ENCODE measurements at places on chromosomes 13 and 19.
A peak's percentile ranks its signal among the peaks of the same experiment; 100 is the strongest.

DNA sequence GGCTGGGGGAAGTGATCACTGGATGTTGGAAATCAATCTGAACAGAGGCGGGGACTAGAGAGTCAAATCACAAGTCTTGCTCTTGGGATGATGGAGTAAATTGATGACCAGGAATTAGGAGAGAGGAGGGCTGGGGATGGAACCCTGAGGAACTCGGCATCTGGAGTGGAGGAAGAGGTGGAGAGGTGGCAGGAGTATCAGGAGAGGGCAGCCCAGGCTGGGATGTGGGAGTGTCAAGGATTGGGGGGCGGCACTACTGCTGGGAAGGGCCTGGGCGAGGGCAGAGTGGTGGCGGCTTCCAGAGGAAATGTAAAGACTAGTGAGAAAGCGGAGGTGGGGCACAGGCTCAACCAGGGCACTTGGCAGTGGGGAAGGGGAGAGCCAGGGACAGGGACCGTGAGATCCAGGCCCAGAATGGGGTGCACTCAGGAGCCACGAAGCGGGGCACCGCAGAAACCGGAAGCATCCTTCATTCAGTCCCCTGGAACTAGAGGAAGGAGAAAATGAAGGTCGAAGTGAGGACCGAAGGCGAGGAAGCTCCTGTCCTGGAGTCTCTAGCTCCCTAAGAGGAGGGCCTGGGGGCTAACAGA, 81.2 kb upstream of the GPR183 start:
- no peak for DNase-seq

DNA sequence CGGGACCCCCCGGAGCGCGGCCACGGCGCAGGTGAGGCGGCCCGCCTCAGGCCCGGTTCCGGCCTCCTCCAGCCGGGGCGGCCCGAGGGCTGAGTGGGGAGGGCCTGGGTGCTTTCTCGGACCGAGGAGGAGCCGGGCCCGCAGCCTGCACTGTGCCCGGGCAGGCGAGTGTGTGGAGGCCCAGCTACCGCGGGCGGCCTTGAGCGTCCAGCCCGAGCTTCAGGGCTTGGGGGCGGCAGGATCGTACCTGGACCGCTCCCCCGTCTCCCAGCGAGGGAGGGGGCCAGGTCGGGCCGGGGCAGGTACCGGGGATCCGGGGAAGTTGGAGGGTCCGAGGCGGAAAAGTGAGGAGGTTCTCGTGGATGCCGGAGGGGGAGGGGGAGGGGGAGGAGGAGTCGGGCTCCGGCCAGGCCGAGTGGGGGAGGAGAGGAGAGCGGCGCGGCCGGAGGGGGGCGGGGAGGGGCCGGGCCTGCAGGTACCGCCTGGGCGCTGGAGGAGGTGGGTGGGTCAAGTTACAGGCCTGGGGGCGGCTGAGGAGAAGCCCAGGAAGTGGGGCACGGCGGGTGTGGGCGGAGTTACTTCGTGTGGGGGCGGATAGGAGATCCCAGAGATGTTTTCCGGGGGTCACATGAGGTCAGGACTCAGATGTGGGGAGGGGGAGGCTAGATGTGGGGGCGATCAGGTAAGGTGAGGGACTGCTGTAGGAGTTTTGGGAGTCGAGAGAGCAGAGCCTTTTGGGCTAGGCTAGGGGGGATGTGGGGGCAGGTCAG, 545 bp downstream of the NACC1 start:
- DNase-seq, result no peak

GRCh38 chr19:31372246-31372781, 23.1 kb upstream of the TSHZ3 start:
- DNase-seq, result no peak

DNA sequence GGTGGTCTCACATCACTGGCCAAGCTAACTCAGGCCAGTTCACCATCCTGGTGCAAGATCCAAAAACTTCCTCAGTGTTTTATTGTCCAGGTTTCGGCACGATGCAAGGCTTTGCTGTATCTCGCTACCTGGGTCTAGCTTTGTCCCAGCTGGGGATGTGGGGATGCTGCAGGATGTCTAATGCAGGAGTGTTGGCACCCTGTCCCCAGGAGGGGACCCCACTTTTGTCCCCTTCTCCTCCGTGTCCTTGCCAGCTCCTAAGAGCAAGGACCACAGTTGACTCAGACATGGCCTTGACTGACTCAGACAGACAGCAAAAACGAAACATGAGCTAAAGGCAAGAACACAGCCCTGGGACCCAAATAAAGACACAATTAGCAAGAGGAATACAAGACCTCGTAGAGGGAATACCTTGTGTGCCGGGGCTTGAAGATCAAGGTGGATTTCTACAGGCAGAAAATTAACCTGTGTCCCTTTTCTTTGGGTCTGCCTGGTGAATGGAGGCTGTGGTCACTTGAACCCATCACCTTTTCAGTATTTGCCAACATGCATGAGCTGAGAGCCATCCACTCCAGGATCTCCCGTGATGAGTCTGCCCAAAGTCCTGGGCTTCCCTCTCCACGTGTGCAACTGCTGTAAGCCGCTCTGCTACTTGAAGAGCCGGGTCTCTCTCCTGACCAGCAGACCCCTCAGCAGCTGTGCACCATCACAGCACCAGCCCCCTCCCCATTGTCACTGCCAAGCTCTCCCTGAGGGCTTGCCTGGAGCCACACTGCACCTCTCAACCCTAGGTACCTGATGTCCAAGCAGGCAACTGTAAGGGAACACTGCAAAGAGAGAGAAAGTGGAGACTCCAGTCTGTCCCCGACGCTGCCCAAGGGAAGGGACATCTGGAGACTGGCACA, 149.5 kb upstream of the ZNF507 start:
- DNase-seq, result no peak

DNA sequence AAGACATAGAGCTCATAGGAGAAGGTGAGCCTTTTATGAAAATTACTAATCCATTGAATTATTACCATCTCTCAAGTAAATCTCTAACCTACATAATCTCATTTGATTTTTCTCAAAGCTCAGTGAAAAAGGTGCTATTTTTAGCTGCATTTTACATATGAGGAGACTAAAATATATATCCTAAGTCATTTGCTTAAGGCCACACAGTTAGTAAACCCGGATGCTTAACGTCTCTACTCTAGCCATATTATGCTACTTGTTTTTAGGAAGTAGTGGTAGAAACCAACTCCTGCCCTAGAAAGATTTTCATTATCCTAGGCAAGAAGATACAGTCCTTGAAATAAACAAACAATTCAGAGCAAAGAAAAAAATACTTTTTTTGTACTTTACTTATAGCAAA, 108.9 kb downstream of the RBM26 start:
- DNase-seq, result no peak

DNA sequence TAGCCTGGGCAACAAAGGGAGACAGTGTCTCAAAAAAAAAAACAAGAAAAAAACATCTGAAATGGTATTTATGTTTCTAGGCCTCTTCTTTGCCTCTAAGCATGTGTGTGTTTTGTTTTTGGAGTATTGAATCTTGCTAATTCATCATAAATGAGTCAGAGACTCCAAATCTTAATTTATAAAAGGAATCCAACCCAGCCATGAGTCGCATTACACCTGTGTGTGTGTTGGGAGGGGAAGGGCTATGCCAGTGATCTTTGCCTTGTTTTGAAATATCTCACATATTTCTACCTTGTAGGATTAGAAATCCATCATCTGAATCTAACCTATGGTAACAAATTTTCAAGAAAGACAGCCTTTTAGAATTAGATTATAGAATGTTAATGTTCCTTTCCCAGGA, 4.0 kb downstream of the ZNF331 start:
- DNase-seq, result no peak

DNA sequence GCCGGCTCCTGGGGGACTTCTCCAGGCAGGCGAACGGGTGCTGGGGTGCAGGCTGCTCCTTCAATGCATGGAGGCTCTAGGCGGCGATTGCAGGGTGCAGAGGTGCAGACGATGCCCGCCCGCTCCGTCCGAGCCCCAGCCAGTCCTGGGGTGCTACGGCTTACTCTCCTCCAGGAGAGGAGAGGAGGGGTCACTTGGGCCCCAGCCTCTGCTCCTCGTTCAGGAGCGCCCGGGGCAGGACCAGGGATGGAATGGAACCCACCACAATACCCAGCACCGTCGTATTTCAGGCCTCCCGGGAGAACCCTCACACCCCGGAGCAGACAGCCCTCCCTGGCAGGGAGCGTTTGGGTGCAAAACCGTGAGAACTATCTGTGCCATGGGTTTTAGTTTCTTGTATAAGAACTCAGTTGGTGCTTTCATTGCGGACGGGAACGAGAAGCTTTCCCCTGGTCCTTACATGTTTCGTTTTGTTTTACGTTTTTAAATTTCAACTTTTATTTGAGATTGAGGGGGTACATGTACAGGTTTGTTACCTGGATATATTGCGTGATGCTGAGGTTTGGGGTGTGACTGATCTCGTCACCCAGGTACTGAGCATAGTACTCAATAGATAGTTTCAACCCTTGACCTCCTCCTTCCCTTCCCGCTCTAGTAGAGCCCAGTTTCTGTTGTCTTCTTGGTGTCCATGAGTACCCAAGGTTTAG, 46.8 kb downstream of the ARHGEF18 start:
- no peak for DNase-seq

- no peak for DNase-seq
These were observed 46.9 kb upstream of the ARGLU1 start for GRCh38 chr13:106614874-106615273.

GRCh38 chr19:10137751-10138682, 18.3 kb upstream of the EIF3G start:
- no peak for DNase-seq

DNA sequence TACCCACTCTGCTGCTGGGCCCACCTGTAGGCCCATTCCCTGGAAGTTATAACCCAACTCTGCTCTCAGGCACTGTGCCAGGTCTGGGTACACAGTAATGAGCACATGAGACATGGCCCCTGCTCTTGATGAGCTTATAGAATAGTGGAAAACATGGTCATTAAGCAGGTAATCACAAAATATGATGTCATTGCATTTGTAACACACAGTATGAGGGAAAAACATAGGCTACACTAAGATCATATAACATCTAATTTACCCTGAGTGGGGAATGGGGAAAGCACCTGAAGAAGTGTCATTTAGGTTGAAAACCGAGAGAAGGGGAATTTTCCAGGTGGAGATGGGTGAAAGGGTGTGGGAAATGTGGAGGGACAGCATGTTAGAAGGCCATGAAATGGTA, 3.9 kb upstream of the CNMD start:
- DNase-seq, result no peak

DNA sequence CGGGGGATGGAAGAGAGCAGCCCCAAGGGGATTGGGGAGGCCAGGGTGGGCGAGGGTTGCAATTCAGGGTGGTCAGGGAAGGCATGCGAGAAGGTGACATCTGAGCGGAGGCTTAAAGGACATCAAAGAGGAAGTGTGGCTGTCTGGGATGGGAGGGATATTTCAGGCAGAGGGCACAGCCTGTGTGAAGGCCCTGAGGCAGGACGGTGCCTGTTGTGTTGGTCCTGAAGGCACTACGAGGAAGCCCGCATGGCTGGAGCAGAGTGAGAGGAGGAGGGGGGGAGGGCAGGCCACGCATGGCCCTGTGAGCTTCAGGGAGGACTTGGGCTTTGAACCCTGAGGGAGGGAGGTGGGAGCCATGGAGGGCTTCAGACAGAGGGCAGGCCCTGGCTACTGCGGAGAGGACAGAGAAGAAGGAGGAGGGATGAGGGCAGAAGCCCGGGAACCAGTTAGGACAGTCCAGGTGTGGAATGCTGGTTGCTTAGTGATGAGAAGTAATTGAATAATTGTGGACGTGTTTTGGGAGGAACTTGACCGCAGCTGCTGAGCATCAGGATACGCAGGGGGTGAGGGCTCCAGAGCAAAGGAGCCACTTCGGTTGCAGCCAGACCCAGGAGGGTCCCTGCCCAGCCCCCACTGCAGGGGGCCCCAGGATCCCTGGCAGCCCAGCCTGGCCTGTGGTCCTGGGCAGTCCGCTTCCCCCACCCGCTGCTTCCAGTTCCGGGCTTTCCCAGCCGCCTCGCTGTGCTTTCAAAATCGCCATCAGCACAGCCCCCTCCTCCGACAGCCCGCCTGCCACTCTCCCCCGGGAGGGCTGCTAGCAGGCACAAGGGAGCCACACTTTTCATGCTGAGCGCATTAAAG, 6.2 kb downstream of the TLE6 start:
- DNase-seq, result no peak

DNA sequence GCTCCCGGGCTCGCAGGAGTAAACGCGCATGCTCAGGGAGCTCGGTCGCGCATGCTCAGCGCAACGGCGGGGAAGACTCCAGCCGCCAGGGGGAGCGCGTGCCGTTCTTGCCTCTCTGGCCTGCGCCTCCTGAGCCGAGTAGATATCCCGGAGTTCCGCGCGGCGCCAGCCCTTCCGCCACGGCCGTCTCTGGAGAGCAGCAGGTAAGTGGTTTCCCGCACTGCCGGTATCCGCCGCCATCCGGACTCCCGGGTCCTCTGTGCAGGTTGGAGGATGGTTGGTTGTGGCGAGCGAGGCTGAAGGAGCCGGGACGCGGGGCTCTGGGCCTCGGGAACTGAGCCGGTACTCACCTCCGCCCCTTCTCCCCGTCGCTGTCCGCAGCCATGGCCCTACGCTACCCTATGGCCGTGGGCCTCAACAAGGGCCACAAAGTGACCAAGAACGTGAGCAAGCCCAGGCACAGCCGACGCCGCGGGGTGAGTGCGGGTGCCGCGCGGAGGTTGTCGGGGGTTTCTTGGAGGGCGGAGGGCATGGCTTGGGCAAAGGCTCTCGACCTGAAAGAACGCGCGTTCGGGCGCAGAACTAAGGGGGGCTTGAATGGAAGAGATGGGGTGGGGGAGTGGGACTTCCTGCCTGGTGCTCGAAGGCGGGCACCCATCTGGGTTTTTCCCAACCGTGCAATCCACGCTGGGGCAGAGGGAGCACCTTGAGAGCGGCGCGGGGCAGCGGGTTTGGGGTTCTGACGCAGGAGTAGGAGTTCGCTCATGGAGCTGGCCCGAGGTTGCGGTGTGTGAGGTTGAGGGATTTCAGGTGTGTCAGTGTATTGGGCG, at the start of gene RPL36:
TSS of gene RPL36 (plus strand) at position 171 of the 830 bp plus-strand sequence. CDS start at position 384, 213 bp downstream.
- DNase-seq, result peak; percentile 97

DNA sequence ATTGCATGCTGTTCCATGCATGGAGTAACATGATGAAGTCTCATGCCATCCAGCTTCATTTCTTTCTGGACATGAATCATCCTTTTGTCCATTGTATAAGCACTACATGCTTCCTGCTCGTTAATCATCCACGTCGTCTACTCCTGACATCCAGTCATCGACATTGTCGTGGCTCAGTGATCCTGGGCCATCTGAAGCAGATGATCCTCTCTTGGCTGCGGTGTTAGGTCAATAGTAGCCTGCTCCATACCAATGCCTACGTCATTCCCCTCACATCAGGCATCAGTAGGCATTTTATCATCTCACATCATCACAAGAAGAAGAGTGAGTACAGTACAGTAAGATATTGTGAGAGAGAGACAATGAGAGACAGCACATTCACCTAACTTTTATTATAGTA, 7.9 kb upstream of the MYO16 start:
- DNase-seq, result no peak

GRCh38 chr19:40217934-40218890, at the start of gene TTC9B:
TSS of gene TTC9B (minus strand) at chr19:40218384. CDS start at chr19:40218381, 3 bp downstream.
- no peak for DNase-seq

DNA sequence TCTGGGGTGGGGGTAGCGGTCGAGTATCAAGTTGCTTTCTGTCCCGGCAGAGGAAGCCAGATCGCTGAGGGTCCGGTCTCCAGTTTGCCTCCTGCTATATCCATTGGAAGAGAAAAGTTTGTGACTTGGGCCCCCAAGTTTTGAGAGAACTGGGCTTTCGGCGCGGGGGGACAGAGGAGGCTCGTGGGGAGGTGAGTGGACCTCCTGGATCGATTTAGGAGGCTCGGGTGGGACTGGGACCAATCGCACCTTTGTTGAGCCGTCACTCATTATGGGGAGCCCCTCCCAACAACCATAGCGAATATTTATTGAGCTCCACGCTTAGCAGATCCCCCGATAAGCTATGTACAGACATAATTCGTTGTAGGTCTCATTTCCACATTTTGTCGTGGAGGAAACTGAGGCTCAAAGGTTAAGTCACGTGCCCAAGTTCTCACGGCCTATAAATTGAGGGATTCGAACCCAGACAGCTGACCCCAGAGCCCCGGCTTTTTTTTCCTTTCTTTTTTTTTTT, 909 bp downstream of the RFXANK start:
- DNase-seq, result no peak

Data from CD4-positive, alpha-beta T cell treated with Interleukin-6 at 100 ng/mL for 8 hours (primary cell).